ENCODE measurements at places on chromosomes 2 and 18.

GRCh38 chr2:212911011-212911410 is 240.4 kb downstream of the IKZF2 start:
- DNase-seq, result no peak

- no peak for DNase-seq
Measured at GRCh38 chr2:237364655-237365054, 49.3 kb downstream of the COL6A3 start.

- DNase-seq, result no peak
Measured at GRCh38 chr2:122507261-122507660, 751.8 kb downstream of the TSN start.

- DNase-seq, result no peak
Measured at GRCh38 chr2:119795309-119796303, 35.9 kb downstream of the PTPN4 start.

DNA sequence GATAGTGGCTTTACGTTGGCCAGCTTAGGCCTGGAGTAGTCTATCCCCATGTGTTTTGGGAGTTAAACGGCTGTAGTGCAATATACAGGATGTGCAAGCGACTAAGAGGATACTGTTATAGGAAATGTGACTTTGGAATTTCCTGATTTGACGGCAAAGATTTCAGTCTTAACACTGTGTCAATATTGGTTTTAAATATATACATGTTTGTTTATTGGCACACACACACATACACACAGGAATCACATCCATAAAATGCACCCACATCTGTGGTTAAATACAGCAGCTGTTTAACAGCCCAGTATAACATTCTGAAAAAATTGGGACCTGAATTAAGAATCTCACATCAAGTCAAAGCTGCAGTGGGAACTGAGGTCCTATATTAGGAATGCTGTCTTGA is 347.1 kb downstream of the TXNL1 start:
- DNase-seq, result no peak

- no peak for DNase-seq
Measured at GRCh38 chr2:1004398-1004797, 53.7 kb downstream of the SNTG2 start.

DNA sequence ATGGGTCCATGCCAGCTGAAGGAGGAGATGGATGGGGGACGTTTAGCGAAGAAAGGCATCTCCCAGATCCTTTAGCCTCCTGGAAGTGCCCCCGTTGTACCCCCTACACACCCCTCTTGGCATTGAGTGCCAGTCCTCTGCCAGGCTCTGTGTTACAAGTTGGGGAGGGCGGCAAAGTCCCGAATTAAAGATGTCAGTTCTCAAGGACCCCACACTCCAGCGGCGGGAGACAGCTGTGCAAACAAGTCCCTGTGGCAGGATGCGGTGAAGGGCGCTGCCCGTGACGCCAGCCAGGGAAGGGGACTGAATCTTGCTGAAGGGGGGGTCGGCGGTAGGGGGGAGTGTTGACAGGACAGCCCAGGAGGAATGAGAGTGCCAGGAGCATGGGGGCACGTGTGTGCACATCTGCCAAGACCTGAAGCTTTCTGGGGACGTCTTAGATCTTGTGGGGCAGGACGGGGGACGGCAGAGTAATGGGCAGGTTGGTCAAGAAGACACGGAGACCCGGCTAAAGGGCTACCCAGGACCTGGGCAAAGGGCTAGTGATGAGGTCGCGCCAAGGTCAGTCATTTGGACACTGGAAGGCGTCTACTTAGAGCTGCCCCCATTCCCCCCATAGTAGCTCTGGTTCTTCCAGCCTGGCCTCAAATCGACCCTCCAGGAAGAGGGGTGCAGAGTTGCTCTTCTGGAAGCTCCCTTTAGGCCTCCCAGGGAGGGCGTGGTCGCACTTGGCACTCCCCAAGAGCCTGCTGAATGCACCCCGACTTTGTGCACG is 2.8 kb upstream of the CTDSP1 start:
- DNase-seq, result peak; percentile 95

DNA sequence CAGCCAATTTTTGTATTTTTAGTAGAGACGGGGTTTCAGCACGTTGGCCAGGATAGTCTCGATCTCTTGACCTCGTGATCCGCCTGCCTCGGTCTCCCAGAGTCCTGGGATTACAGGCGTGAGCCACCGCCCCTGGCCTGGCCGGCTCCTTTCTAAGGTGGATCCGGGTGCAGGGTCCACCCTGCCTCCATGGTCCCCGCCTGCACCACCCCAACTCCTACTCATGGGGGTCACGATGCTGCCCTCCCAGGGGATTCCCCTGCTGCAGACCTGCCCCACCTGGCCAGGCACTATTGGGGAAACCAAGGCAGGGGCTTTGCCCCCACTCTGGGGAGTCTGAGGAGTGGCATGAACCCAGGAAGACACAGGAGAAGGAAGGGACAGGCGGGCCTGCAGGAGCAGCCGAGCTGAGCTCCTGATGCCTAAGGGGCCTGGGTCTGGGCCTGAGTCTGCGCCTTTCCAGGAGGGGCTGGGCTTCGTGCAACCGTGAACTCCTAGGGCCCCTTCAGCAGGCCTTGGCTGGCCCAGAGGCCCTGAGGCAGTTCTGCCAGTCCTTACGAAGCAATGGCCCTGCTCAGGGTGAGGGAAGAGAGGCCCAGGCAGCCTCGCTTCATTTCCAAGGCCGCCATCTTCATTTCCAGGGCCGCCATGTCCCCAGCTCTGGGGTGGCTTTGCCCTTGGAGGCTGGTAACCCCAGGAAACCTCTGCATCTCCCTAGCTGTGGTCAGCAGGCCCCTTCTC is 67.2 kb upstream of the SMAD7 start:
- DNase-seq, result no peak

DNA sequence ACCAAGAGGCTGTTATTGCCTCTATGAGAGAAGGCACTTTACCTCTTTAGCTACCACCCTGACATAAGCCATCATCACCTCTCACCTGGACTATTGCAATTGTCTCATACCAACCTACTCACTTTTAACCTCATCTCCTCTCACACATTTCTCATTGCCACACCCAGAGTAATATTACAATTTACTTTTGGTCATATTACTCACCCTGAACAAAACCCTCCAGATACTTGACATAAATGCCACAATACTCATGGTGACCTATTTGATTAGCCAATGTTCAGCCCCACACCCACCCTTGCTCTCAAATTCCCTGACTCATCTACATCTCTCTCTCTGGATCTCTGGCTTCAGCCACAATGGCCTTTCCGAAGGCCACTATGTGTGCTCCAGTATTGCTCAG is 90.9 kb upstream of the CDH7 start:
- no peak for DNase-seq

DNA sequence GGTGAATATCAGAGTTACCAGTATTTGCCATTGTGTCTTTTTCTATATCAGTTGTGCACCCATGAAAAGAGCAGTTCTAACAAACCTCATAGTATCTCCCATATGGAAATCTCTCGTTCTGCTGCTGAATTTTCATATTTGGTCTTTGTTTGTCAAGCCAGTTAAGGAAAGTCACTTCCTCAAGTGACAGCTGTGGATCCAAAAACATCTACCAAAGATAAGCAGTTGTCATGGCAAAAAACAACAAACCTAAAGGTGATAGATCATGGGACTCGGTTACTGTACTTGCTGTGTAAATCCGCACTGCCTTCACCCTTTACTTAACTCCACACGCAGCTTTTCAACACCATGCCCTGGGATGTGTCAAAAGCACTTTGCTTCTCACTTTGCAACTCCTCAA is 17.3 kb downstream of the BMP10 start:
- no peak for DNase-seq

- DNase-seq, result no peak
Measured at GRCh38 chr18:12287684-12288402, 20.2 kb upstream of the TUBB6 start.

GRCh38 chr2:164979113-164979512 is 23.8 kb upstream of the SLC38A11 start:
- no peak for DNase-seq

DNA sequence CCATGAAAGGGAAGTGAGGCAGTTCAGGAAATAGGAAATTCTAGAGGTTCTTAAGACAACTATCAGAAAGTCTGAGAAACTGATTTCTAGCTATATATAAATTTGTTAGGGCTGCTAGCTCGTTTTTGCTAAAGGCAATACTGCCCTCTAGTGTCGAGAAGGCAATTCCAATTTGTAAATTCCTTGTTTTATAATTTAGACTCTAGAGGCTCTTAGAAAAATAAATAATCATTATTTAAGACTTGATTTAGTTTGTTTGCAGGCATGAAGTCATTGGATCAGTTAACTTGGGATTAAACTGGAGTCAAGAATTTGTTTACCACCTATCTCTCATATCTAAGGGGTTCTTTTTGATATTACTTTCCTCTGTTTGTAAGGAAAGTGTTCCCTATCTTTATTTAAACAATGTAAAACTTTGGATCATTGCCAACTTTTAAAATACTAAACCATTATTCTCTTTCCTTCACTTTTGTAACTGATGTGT is 66.2 kb downstream of the ACVR2A start:
- peak; percentile 71 for DNase-seq

- no peak for DNase-seq
Measured at GRCh38 chr2:95323347-95324155, 26.4 kb downstream of the KCNIP3 start.

DNA sequence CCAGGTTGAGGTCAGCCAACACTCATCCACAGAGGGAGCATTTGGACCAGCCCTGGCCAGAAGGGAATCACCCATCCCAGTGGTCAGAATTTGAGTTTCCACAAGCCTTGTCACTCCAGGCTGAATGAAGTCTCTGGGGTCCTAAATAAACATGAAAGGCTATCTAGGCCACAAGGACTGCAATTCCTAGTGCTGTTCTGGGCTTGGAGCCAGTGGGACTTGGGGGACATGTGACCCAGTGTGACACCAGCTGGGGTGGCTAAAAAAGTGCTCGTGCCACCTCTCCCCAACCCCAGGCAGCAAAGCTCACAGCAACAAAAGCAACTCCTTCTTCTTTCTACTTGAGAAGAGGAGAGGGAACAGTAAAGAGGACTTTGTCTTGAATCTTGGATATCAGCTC is 91.7 kb downstream of the MDH1 start:
- DNase-seq, result no peak

DNA sequence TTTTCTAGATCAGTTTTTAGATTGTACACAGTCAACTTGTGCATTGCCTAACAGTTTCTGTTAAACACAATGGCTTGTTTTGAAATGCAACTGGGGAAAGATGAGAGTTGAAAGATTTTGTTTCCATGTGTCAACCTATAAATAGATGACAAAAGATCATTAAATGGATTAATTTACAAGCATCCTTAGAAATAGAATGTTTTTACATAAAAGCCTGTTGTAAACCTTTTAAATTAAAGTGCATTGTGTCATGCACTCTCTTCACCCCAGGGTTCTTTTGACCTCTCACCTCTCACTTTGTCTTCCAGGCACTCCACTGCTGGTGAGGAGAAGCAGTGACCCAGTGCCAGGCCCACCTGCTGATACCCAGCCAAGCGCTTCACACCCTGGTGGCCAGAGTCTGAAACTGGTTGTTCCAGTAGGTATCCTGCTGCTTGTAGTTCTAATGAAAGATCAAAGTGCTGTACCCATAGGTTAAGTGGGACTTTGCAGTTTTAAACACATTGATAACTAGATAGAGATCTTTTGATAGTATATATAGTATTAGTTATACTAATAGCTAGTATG is 502.1 kb downstream of the PARD3B start:
- DNase-seq, result no peak

DNA sequence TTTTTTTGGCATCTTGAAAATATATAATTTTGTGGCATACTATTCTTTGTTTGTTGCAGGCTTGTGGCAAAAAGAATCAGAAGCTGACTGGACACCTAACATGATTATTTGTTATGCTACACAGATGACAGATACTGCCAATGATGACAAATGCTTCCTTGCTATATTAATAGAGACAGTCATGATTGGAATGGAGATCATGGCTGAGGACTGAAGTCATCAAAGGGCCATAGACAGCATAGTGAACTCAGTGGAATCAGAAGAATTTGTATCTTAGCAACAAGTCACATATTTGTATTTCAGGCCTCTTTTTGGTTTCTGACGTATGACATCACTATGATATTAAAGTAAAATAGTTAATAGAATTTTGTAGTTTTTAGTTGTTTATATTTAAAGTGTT is 1003.8 kb upstream of the DDX18 start:
- DNase-seq, result no peak

DNA sequence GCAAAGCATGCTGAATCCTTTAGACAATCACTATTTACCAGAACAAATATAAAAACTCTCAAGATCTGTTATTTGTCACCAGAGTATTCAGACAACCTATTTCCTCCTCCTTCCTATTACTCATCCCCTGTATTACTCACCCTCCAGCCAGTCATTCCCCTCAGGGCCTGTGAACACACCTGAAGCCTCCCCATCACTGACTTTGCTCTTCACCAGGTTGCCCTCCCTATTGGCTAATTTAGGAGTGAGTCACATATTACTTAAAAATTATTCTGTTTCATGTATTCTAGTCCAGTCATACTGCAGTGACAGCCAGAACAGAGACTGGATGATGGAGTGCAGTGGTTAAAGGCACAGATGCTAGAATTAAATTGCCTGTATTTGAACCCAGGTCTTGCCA is 3.7 kb upstream of the ATG16L1 start:
- DNase-seq, result peak; percentile 52

GRCh38 chr18:49226243-49227000 is 234.0 kb downstream of the DYM start:
- DNase-seq, result no peak

DNA sequence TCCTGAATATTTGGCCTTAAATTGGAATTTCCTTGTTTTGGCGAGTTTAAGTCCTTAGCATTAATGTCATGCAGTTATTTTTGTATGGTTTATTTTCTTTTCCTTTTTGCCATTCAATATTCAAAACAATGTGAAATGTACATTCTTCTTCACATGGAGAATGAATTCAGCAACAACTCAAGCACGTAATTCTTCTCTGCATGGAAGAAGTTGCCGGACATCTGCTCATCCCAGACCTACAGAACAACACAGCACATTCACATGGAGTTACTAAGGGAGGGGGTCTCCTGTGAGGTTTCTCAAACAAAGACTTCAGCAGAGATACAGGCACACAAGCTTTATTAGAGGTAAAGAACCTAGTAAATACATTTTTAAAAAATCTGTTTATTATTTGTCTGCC is 236.8 kb downstream of the SATB2 start:
- DNase-seq, result no peak

DNA sequence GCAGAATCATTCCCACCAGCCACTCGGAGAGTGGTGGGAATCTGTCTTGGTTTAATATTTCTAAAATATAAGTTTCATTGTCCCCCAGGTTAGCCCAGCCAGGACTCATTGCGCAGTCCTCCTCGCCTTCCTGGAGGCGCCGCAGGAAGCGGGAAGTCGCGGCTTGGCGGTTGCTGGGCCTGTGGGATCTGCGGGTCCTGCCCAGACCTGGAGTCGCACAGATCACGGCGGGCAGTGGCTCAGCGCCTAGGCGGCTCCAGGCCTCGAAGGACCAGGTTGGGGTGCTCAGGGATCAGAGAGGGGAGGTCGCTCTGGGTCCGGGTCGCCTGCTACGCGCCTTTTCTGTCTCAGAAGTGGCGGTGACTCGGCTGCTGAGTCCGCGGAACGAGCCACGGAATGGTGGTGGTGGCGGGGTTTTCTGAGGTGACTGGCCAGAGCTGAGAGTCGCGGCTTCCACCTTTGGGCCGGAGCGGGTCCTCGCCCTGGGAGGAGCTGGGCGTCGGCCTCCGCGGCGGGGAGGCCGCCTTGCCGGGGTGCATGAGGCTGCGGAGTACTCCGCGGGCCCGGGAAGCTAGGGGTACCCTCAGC is 2.6 kb downstream of the HOXD3 start:
- no peak for DNase-seq

GRCh38 chr2:229780856-229781773 is 66.8 kb upstream of the DNER start:
- DNase-seq, result peak; percentile 58

GRCh38 chr18:44195394-44196140 is 485.1 kb upstream of the SETBP1 start:
- DNase-seq, result no peak

GRCh38 chr2:196808083-196808665 is 981 bp downstream of the C2orf66 start:
- DNase-seq, result peak; percentile 14

All from NB4 (cell line).